GM19239 (cell line): ENCODE measurements at places on chromosomes 16 and 17.

- DNase-seq: no peak
These were observed 17.1 kb downstream of the SPIRE2 start for GRCh38 chr16:89845417-89845816.

- no peak for DNase-seq
These were observed at the start of gene C16orf89 for GRCh38 chr16:5065813-5066212. C16orf89 (minus strand) TSS chr16:5065956; CDS start chr16:5065908, 48 bp downstream.

DNA sequence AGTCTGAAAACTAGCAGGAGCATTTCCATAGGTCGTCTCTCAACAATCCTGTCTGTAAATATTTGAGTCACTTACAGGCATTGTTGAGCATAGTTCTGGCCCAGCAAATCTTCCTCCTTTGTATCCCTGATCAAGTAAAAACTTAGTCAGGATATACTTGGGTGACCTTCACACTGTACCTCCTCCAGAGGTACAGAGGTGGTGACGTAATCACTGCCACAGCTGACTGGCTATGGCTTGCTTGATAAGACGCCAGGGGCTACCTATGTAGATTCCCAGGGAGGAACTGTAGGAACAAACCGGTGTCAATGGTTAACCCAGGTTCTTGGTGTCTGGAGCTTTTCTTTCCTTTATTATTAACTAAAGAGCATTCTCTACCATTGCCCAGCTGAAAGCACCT lies at the start of gene KCNJ16:
Gene KCNJ16, plus strand, starts transcription at position 270 of the 400 bp plus-strand sequence. CDS start 56,863 bp downstream, outside the sequence.
- no peak for DNase-seq

DNA sequence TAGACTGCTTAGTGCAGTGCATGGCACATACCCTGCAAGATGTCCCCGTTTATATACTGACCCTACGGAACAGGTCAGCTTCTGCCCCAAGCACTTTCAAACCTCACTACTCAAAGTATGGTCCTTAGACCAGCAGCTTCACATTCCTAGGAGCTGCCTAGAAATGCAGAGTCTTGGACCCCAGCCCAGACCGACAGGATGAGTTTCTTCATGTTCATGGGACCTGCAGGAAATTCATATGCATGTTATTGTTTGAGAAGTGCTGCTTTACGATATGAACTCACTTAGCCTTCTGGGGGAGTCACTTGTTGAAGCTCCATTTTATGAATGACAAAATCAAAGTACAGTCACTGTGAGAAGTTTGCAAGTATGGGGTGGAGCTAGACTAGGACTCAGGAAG lies 82.6 kb downstream of the DYNLRB2 start:
- DNase-seq: no peak

DNA sequence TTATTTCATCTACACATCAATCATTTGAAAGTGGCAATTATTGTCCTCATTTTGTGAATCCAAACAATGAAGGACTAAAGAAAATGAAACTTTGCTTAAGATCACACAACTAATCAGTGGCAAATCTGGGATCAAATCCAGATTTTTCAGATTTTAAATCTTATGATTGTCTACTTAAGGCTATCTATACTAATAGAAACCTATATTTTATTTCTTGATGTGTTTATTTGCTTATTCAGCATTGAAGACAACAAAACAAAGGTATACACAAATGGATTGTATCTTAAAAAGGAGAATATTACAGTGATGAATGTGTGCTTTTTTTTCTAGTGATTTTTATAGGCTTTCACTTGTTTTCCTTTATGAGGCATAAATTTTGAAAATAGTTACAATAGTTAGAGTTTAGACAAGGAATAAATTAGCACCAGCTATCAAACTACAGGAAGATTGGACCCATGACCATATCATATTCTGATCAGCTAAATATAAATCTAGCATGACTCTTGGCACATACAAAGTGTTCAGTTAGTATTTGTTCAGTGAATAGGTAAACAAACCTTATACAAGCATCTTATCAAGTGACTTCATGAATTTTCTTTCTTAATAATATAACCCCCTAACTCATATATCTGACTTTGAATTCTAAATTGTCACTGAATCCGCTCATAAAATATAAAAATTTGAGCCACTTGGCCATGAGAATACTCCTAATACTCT lies 20.5 kb downstream of the VMP1 start:
- DNase-seq: no peak

DNA sequence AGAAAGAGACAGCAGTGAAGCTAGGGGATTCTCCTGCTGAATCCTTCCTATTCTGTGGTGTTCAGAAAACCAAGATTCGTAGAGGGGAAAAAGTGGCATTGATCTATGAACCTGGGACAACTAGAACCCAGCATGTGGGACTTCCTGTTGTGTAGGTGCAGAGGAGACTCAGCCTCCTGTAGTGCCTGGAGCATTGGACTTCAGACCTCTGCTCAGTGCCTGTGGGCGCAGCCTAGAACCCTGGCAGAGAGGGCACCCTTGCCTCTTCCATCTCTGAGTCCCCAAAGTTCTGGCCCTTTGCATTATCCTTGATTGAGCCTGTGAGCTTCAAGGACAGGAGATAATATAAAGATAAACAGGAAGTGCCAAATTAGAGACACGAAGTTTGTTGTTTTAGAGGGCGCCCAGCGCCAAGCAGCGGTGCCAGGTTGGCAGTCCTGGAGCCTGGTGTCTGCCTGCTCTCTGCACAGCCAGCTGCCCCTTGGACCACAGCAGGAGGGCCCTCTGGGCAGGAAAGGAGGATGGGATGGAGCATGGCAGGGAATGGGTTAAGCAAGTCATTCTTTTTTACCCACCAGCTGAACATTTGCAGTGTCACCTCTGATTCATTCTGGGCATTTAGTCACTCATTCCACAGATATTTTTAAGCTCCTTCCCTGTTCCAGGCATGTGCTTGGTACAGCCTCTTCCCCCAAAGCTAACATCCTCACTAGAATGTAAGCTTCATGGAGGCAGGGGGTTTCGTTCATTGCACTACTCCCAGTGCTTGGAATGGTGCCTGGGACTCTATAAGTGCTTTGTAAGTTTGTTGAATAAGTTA lies 11.9 kb upstream of the SP6 start:
- no peak for DNase-seq

- DNase-seq: no peak
These were observed 175.2 kb downstream of the CPPED1 start for GRCh38 chr16:12628536-12628935.

DNA sequence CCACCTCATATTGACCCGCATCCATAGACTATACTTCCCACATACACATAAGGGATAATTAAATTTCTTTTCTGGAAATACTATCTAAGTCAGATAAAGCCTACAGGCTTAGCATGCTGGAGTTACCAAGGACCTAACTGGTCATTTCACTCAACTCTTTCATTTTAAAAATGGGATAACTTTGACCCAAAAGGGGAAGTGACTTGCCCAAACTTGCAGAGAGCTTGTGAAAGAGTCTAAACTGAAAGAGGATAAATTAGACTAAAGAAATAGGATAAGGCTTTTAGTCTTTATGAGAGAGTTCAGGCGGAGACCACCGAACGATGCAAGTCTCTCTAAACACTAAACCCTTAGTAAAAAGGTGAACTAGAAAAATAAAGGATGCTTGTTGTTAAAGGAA lies 3.9 kb upstream of the KRT33A start:
- DNase-seq: no peak

DNA sequence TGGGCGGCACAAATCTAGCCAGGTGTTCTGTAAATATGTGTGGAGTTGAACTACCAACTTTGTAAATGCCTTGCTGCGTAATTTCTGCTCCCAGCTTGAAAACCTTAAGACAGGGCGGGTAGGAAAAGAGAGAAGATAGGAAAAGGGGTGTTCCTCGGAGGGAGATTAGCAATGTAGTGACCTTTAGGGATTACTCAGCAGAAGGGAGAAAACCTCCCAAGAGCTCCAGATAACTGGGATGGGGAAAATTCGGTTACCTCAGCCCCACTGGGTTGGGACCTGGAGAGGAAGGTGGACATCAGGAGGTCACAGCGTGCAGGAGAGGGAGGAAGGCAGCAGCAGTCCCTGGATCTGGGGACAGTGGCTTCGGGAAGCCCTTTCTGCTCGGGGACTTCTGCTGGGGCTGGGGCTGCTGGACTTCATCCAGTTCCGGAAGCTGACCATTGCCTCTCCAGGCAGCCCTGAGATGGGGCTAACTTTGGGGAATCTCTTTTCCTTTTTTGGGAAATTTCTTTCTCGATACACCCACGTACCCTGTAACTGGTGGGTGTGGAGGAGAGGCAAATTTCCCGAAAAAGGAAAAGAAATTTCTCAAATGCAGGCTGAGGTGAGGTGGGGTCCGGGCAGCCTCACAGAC lies 39.2 kb downstream of the MPRIP start:
- no peak for DNase-seq

DNA sequence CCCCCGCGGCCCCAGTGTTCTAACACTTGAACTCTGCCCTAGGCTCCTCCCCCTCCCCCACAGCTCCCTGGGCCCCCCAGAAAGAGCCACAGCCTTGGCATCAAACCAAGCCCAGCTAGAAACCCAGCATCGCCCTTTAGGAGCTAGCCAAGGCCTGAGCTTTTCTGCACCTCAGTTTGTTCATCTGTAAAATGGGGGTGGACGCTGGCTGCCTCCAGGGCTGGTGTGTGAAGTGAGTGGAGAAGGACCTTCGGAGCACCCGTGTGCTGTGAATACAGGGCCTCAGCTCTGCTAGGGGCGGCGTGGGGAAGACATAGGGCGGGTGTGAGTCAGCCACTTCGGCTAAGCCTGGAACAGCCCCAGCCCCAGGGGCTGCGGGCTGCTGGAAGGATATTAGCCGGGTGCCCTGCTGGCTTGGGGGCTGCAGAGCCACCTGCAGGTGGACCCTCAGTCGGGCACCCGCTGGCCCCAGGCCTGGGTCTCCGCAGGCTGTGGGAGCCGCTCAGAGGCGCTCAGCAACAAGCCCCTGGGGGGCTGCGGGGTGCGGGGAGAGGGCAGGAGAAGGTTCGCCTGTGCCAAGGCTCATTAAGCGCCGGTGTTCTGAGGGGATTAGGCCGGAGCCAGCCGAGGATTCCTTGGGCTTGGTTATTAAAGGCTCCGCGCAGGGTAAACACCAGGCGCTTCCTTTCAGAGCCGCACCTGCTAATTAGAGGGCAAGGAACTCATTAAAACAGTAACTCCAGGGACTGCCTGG lies 217.0 kb upstream of the CIBAR2 start:
- no peak for DNase-seq

GRCh38 chr16:13864689-13865088 lies 55.3 kb upstream of the ERCC4 start:
- DNase-seq: no peak

GRCh38 chr16:80518436-80518835 lies 22.4 kb upstream of the DYNLRB2 start:
- DNase-seq: no peak

GRCh38 chr17:2050300-2051060 lies 4.4 kb upstream of the HIC1 start:
- peak; percentile 59 for DNase-seq

DNA sequence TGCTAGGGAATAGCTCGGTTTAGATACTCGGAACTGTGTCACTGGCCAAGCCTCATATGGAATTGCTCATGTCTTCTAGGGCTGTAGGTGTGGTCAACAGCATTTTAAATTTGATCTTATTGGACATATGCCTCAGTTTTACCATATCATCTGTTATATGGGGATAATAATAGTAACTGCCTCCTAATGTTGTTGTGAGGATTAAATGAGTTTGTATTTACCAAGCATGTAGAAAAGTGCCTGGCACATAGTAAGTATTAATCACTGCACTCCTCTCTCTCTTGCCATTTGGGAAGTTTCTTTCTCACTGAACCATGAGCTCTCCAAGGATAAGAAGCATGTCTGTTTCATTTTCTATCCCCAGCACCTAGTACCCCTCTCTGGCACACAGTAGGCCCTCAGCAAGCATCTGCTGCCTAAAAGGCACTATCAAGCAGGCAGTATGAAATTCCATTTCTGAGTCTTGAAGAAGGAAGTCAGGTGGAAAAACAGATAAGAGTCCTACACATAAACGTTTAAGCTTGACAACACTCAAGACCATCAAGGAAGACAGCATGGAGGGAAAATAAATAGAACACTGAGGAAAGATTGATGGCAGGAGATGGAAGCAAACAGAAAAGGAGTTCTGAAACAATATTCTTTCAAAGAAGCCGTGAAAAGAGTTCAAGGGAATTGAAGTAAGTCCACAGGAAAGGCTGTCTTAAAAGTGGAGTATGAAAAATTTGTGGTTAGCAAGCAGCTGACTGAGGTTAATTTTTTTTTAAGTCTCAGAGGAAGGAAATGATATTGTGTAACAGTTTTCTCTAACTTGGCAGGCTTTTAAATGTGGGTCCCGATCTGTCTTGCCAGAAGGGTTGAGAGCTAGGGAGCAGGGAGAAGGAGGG lies 2.2 kb upstream of the ATP6V0A1 start:
- DNase-seq: no peak

- DNase-seq: no peak
These were observed 5.3 kb upstream of the COL1A1 start for GRCh38 chr17:50206604-50207293.

- peak; percentile 27 for DNase-seq
These were observed 22.2 kb downstream of the CLTC start for GRCh38 chr17:59641799-59642484.

- DNase-seq: no peak
These were observed 843 bp downstream of the ZNF174 start for GRCh38 chr16:3401719-3402397.

DNA sequence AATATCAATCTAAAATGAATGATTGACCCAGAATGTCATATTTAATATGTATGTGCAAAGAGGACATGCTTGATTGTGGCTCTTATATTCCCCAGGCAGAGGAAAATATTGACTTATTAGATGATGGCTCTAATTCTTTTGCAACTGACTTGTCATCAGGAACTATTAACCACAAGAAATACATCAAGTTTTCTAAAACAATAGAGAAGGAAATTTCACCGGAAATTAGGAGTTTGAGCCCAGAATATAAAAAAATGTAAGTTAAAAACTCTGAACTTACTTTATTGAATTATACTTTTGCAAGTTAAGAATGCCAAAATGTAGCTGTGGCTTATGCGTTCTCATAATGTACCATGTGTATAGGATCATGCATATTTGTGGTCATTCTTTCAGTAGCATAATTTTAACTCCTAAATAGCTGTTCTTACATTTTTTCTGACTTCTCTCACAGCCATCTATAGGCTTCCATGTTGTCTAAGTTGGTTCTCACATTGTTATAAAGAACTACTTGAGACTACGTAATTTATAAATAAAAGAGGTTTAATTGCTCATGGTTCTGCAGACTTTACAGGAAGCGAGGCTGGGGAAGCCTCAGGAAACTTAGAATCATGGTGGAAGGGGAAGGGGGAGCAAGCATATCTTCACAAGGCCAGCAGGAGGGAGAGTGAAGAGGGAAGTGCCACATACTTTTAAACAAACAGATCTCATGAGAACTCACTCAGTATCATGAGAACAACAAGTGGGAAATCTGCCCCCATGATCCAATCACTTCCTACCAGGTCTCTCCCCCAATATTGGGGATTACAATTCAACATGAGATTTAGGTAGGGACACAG lies 11.6 kb downstream of the EFCAB13 start:
- no peak for DNase-seq

GRCh38 chr17:19303367-19303776 lies 59.2 kb downstream of the B9D1 start:
- DNase-seq: no peak

- DNase-seq: no peak
These were observed 2.6 kb upstream of the ATP2A3 start for GRCh38 chr17:3966720-3967363.
